ENCODE measurements at places on chromosomes 12 and 14. TPM values are rescaled to one million over a fixed set of nuclear protein-coding genes. Genes with fewer than 3 reads are reported as not detected.

PRB2 gene
- total RNA-seq, result not detected

PIWIL1 gene
- not detected for total RNA-seq

KRT8 gene
- total RNA-seq, result 9.6 TPM

CLEC14A gene
- total RNA-seq, result 60.1 TPM

PRR4 gene
- total RNA-seq, result not detected

ARG2 gene
- total RNA-seq, result 5.9 TPM

Measured in cardiac ventricle fibroblast (primary cell).